ENCODE measurements at places on chromosomes 1 and 21.

DNA sequence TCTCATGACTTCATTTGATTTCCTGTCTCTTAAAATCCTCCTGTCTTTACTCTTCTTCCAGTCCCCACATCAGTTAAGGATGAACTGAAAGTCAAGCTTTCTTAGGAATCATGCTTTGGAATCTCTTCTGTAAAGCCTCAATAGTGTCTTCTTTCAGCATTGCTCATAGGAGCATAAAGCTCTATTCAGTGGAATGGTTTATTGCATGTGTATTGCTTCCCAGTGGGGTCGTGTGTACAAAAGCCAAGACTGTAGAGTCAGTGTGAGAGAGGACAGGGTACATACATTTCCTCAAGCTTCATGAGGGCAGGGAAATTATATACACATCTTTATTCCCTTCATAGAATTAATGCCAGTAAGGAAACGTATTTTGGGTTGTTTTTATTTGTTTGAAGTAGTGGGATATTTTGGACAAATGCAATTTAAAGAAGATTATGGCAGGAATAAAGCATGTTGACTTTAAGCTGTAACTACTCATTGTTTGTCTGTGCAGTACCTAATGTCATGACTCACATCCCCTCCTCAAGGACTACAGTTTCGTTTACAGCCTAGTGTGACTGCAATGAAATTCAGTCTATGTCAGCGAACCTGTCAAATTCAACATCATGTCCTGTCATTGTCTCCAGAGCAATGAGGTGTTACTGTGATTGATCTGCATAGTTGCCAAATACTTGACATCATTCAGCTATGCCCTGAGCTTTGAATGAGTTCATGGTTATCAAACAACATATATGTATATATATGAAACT lies 2164.2 kb downstream of the NCAM2 start:
- DNase-seq: peak; percentile 11

DNA sequence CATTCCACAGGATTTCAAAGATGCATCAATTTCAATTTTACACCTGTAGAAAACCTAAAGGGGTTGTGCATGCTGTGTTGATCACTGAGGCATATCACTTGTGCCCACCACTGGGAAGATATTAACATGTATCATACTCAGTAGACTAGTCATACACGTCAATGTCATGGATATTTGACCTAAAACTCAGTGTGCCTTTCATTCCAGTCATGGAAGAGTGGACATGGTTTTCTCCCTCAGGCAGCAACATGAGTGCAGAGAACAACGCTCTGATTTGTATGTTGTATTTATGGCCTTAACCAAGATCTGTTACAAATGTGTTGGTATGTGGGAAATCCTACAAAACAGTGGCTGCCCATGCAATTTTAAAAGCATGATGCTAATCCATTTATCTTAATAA lies 6.1 kb upstream of the C1orf53 start:
- no peak for DNase-seq

DNA sequence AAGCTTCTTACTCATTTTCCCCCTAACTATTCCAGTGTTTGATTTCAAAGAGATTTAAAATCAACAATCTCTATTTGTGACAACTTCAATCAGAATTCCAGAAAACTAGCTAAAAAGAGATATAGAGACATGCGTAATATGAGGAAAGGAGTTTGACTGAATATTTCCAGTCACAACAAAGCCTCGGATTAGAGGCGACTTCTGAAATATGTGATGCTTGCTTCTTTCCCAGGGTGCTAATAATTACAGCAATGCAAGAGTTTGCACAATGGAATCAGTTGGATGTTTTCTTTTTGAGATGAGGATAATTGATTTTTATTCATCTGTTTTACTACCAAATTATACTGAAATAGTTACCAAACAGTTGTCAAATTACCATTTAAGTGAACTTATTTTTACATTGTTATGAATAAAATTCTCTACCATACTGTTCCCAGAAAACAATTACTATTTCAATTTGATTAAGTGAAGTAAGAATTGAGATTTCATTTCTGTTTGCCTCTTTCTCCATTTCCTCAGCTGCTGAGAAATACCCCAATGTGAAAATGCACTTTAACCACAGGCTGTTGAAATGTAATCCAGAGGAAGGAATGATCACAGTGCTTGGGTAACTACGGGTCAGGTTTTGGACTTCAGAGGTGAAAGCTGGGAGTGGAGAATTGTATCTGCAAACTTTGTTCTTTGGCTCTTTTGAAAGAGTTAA lies 28.1 kb downstream of the KMO start:
- DNase-seq: no peak

DNA sequence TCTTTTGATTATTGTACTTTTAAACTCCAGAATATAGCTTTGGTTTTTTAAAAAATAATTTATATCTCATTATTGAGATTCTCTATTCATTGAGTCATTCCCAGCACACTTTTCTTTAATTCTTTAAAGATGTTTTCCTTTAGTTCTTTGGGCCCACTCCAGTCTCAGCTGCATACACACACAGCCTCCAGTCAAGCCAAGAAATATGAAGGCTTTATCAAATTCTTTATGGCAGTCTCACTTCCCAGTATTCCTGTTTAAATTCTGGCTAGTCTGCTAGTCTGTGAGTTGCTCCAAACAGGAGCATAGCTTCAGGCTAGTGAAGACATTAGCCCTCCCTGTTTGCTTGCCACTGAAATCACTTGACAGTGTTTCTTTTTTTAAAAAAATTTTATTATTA lies 61.2 kb downstream of the CRP start:
- no peak for DNase-seq

DNA sequence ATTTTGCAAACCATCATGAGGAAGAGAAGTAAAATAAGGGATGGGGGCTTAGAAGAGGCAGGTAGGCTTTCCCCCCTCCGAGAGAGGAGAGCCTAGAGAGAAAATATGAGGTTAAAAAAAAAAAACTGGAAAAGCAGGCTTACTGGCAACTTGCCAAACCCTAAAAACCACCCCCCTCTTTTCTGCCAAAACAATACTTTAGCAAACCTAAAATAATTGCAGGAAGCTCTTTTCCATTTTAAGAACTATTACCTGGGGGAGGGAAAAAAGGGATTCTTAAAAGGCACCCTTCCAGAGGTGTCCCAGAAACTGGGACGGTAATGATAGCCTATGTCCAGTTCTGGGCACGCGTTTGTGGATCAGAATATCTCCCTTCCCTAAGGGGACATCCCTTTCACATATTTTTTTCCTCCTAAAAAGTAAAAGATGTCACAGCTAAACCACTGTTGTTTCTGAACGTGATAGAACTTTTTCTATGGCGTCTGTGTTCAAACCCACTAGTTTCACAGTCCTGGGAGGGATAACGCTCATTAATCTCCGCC lies 1.1 kb upstream of the NFIA start:
- no peak for DNase-seq

DNA sequence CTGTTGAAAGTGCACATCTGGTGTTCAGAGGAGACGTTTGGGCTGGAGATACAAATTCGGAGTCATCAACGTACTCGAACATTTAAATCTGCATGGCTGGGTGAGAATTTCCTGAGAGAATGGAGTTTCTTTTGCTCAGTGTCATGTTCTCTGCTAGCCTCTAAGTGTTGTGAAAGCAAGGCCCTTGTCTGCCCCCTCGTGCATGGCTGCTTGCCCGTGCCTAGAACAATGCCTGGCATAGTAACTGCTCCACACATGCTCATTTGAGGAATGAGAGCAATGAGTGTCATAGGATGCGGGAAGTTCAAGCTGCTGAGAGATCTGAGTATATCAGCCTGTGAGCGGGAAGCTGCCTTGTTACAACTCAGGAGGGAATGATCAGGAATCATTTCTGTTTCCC lies 171.1 kb upstream of the CSF3R start:
- peak; percentile 27 for DNase-seq

DNA sequence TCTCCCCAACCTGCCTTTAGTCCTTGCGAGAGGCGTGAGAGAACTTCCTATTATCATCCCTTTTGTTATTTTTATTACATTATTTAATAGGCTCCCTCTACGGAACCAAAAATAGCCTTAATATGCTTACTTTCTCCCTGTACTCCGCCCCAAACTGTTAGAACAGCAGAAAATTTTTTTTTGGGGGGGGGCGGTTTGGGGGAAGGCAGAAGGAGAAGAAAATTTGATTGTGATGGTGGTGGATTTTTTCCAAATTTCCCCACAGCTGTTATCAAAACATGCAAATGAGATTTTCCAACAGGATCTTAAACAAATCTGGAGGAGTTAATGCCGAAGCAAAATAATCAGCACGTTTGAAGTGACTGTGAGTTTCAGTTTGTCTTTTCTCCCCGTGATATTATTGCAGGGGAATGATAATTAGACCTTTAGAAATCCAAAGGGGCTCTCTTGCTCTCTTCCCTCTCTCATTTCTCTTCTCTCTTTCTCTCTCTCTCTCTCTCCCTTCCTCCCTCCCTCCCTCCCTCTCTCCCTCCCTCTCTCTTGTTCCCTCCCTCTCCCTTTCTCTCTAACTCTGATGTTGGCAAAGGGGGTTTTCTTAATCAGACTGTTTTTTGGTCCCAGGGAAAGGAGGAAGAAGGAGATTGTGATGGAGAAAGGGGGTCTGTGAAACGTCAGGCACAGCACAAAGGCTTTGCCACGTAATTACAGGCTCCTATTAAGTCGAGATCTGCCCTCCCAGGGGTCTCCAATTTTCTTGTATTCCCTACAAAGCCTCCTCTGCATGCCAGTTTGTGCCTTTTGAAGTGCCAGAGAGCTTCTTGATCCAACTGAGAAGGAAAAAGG lies 1.1 kb upstream of the PRRX1 start:
- no peak for DNase-seq

DNA sequence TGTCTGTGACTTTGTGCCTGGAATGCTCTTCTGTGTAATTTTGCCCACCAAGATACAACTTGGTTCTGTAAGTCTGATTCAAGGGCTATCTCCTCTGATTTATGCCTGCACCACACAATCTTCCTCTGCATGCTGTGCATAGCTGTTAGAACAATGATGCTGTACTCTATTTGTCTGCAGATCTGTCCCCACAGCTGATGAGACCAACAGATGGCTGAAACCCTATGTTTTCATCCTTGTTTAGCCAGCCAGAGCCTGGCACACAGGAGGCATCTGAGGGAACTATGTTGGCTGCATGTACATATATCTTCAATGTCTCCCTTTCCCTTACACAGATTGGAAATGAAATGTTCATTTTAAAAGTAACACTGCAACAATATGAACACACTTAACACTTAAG lies 58.0 kb upstream of the ABCA4 start:
- no peak for DNase-seq

GRCh38 chr1:64082459-64082858 lies 121.0 kb upstream of the UBE2U start:
- DNase-seq: no peak

DNA sequence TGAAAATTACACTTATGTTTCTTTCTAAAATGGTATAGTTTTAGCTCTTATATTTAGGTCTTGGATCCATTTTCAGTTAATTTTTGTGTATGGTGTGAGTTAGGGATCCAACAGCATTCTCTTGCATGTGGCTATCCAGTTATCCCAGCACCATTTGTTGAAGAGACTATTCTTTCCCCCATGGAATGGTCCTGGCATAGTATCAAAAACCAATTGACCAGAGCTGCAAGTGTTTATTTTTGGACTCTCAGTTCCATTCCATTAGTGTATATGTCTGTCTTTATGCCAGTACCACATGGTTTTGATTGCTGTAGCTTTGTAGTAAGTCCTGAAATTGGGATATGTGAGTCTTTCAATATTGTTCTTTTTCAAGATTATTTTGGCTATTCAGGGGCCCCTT lies 14.3 kb downstream of the TTLL10 start:
- DNase-seq: no peak
